ENCODE measurements at places on chromosomes 1 and 21.

DNA sequence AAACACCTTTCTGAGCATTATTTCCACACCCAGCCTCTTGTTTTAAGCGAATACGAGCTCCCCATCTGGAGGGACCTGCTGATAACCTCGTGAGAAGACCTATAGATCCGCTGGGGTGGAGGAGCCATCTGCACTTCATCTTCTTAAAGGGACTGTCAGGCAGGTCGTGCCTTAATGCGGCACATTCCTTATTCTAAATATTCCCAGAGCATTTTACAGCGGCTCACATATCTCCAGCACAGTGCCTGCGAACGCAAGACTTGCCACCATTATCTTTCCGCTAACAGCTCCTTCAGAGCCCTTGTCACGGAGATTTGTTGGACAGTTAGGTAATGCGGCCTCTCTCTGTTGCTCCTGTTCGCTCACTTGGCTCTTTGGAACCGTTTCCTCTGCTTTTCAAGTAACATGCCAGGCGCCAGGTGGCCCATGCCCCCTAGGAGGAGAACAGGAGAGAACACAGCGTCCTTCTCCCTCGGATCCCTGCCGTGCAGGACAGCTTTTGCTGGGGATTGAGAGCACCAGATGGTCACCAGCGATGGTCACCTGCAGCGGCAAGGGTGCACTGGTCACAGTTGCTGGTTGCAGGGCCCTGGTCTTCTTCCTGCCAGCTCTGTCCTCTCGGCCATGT, 162.4 kb downstream of the PGBD5 start:
- no peak for DNase-seq

GRCh38 chr21:41545500-41546359, 37.8 kb upstream of the TMPRSS2 start:
- no peak for DNase-seq

- DNase-seq: no peak
Observed at GRCh38 chr1:10117132-10117531, 84.4 kb downstream of the UBE4B start.

DNA sequence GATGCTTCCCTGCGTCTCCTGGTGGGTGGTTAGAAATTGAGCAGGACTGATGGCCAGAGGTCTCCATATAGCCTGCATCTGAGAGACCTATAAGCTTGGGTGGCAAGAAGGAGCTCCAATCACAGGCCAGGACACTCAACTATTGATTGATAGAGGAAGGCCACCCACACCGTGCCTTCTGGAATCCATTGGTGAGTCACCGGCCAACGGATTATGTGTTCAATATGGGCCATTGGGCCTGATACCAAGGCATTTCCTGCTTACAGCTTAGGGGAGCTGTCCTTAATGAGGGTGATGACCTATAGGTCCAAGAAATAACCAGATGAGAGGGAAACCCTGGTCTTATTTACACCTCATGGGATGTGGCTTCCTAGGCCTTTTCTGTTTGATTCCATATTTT, 115.1 kb downstream of the PLPP3 start:
- no peak for DNase-seq

- DNase-seq: no peak
Observed at GRCh38 chr1:205813755-205814058, 709 bp upstream of the SLC41A1 start.

- DNase-seq: no peak
Observed at GRCh38 chr21:41958886-41959563, 5.2 kb upstream of the C2CD2 start.

- no peak for DNase-seq
Observed at GRCh38 chr1:106817575-106817974, 238.9 kb upstream of the PRMT6 start.

DNA sequence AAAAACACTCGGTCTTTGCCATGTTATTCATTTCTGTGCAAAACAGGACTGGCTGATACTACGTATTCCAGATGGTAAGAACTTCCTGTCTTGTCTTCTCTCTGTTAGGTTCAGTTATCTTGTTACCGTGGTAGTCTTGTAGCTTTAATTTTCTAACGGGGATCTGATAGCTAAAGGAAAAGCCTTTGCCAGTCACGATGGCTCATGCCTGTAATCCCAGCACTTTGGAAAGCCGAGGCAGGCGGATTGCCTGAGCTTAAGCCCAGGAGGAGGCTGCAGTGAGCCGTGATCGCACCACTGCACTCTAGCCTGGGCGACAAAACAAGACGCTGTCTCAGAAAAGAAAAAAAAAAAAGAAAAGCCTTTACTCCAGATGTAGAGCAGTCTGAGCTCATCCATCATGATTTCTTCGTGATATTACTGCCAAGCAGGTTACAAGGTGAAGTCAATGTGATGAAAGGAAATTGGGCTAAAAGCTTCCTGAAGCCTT, 11.1 kb upstream of the MSTO1 start:
- no peak for DNase-seq

- DNase-seq: no peak
Observed at GRCh38 chr1:22098752-22099151, 44.1 kb downstream of the WNT4 start.

- DNase-seq: no peak
Observed at GRCh38 chr1:173997791-173998190, 24.4 kb downstream of the RC3H1 start.

Data from GM10248 (cell line).